ENCODE measurements at places on chromosomes 3 and 15.

- DNase-seq = no peak
These were observed 10.8 kb downstream of the PLXND1 start for GRCh38 chr3:129595544-129596193.

DNA sequence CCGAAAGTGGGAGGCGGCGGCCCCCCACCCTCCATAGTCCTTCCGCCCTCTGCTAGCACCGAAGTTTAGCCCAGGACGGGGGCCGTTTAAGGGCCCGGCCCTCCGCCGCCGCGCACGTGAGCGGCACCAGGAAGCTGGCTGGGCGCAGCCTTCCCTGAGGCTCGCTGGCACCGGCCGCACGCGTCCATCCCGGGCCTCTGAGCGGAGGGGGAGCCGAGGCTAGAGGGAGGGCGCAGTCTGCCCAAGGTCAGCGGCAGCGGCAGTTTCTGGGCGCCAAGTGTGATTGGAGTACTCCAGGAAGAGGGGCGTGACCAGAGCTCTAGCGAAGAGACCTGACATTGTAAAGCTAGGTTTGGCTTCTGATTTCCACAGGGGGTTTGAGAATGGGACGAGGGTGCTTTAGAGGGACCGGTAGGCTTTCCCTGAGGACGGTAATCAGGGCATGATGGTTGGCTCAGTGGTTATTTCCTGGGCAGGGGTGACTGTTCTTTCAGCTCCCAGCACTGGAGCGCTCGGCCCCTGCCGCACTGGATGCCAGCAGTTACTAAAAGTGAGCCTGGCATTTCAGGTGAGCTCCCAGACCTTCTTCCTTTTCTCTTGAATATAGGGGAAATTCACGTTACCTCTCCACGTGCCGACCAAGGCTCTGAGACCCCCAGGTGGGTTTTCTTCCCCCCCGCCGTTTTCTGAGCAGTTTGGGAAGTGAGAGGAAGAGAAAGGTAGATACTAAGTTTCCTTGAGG lies 853 bp downstream of the TEX264 start:
- peak; percentile 64 for DNase-seq

DNA sequence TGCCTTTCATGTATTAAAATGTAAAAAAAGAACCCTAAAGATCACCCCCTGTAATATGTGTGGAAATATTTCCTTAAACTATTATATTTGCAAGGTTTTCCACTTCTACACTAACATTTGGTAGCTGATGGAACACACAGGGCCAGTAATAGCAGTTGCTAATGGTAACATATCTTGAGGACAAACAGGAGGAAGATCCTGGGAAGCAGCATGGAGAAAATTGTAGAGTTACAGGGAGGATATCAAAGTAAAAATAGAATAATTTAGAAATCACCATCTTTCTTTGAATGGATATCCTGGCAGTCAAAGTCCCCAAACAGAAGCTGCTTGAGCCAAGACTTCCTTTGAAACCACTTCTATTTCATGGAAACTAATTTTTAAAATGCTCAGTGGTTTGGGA lies 29.5 kb upstream of the OSTN start:
- no peak for DNase-seq

DNA sequence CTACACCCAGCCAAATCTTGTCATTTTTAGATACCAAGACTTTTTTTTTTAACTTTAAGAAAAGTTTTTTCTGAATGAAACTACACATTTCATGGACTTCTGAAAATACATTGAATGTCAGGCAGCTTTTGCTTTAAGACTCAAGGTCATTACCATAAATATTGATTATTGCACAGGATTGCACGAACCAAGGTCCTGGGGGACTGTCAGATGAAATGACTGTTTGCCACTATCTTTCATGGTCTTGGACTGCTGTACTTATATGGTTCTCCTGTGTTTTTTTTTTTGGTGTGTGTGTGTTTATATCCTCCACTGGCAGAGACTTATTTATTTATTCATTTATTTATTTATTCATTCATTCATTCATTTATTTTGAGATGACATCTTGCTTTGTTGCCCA lies 6.9 kb upstream of the MYO1E start:
- DNase-seq = no peak

GRCh38 chr3:129266651-129267050 lies 12.0 kb upstream of the HMCES start:
- no peak for DNase-seq

- DNase-seq = no peak
These were observed 14.6 kb downstream of the PLXNA1 start for GRCh38 chr3:126997455-126998038.

- DNase-seq = no peak
These were observed 12.6 kb upstream of the PLCL2 start for GRCh38 chr3:16871915-16872842.

DNA sequence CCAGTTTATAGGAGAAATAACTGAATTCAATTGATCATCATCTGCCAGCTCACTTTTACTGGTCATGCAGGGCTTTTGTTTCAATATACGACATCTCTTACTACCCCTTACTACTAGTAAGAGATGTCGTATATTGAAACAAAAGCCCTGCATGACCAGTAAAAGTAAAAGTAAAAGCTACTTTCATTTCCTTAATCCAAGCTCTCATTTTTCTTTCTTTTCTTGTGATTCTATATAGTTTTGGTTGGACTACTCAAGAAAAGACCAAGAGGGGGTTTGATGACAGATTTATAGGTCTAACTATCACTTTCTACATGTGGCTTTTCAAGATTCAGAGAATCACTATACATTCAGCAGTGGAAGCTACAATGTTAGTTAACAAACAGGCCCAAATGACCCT lies 1237.3 kb downstream of the ROBO2 start:
- DNase-seq = no peak

DNA sequence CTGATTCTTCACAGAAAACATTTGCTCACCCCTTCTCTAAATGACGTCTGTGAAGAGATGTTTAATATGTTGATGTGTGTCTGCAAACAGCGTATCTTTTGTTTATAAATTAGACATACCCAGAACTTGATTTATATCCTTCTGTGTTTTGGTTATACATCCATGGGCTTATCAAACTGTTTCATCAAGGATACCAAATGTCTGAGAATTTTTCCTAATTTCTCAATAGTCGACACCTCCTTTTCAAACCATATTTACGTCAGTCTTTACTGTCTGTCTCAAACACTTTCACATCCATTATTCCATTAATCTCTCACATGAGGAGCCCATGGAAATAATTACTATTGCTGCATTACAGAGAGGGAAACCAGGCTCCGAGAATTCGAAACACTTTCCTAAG lies 85.4 kb downstream of the FGF12 start:
- DNase-seq = no peak

DNA sequence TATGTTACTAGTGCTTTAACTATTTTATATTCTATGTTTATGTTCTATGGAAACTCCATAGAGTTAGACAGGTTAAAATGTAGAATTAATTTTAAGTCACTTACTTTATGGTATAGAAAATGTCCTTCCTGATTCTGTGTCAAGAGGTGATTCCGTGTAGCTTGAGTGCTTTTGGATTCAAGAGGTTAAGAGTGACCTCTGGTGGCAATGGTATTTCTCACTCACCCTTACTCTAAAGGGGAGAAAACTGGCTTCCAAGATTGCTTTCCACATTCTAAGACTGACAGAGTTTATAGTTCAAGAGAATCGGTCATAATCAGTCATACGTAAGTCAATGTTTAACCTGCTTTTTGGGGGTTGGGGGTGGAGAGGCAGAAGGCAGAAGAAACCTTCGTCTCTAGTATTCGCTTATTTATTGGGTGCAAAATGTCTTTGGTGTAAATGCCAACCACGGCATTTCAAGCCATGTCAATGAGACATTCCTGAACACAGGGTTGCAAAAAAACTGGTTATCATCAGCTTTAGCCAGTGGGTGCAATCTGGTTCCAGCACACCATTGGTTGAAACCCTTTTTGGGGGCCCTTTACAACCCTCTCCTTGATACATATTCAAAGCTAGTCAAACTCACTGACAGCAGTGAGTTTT lies 92.0 kb upstream of the VGLL3 start:
- DNase-seq = no peak

- DNase-seq = no peak
These were observed 318.2 kb upstream of the KCNH8 start for GRCh38 chr3:18830087-18830486.

DNA sequence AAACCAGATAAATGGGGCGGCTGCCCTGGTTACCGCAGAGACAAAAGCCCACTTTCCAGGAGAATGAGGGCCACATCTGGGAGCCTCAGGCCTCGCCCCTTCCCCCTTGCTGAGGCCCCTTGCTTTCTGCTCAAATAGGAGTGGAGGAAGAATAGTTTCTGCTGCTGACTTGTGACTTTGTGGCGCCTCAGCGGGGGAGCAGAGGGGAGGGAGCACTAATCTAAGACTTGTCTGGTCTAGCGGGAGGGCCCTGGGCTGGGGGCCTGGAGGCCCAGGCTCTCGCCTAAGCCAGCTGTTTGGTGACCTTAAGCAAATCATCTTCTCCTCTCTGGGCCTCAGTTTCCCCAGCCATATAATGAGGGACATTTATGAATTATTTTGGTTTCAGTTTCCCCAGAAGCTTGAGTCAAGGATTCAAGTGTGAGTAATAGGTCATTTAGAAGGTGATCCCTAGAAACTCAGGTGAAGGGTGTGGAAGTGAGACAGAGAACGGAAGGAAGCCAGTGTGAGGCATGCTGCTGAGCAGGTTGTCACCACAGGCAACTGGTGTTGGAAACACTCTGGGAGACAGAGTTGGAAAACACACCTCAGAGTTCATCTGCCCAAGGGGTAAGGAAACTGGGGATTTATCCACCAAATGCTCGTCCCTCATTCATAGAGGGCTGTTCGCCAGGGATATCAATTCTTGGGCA lies 25.9 kb upstream of the SMAD3 start:
- no peak for DNase-seq

- no peak for DNase-seq
These were observed 24.8 kb upstream of the RBMS3 start for GRCh38 chr3:29255854-29256696.

All from activated CD8-positive, alpha-beta memory T cell treated with anti-CD3 and anti-CD28 coated beads for 24 hours (primary cell).